ENCODE measurements at places on chromosomes 11 and 22.

GRCh38 chr22:50548921-50549790 is 3.5 kb downstream of the KLHDC7B start:
- no peak for DNase-seq

DNA sequence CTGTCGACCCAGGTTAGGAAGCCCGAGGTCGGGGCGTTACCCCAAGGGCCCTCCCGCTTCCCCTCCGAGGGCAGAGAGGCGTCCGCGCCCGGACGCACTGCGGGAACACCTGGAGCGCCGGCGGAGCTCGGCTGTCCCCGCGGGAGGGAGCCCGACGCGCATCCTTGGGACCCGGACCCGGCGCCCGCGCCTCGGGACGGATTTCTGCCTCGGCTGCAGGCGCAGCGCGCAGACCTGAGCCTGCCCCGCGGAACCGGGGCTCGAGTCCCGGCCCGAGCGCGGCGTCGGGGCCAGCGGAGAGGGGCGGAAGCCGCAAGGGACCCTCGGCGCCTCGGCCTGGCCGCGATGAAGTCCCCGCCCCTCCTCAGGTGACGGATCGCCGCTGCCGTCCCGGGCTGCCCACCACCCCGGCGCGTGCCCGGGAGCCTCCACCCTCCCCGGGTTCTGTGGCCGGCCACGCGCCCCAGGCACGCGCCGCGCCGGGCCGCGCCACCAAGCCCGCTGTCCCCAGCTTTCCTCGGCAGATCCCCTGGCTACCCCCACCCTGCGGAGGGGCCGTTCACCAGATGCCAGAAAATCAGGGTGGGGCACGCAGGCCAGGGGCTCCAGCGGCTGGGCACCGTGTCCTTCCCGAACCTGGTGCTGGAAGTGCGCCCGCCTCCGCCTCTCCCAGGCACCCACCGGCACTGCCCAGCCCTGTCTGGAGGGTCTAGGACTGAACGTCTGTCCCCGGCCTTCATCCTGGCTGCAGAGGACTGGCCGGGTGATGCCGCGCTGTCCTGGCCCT is 410 bp downstream of the GLB1L3 start:
- no peak for DNase-seq

- no peak for DNase-seq
These were observed 42.2 kb downstream of the NAT10 start for GRCh38 chr11:34147581-34147980.

DNA sequence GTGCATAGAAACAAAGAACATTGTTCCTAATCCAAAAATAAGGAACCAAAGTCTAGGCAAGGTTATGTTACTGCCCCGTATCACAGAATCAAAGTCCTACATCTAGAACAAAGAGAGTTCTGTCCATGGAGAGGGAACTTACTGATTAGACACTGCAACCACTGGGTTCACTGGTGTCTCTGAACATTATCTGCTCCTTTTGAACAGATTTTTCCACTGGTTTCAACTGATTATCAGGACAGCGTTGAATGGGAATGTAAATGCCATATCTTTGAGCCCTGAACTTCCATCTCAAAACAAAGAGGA is 20.1 kb upstream of the OR8D2 start:
- DNase-seq, result no peak

GRCh38 chr11:83061883-83062282 is 9.8 kb downstream of the RAB30 start:
- no peak for DNase-seq
